ENCODE measurements at places on chromosomes 1 and 21. TPM values are rescaled to one million over a fixed set of nuclear protein-coding genes. Genes with fewer than 3 reads are reported as not detected.

- H3K27ac ChIP-seq = no peak overlapping the region
- H3K36me3 ChIP-seq = no peaks in the 10 kb centered on the region
- H3K27me3 ChIP-seq = no peaks in the 10 kb centered on the region
- H3K4me1 ChIP-seq = peaks cover 12% of the 10 kb centered on the region
Measured at GRCh38 chr1:15012822-15013221, 140.7 kb upstream of the TMEM51 start.

- H3K4me3 ChIP-seq = no peak overlapping the region
- no peak for DNase-seq
- no peaks in the 10 kb centered on the region for H3K4me1 ChIP-seq
- H3K36me3 ChIP-seq = peaks cover 39% of the 10 kb centered on the region
- H3K27ac ChIP-seq = no peak overlapping the region
- no peaks in the 10 kb centered on the region for H3K27me3 ChIP-seq
Measured at GRCh38 chr1:35835398-35835797, 27.6 kb downstream of the AGO4 start.

- H3K4me3 ChIP-seq = no peak overlapping the region
- H3K27me3 ChIP-seq = no peaks in the 10 kb centered on the region
- no peak overlapping the region for H3K27ac ChIP-seq
Measured at GRCh38 chr21:20040768-20041167, 957.4 kb upstream of the NCAM2 start.

GRCh38 chr1:3981746-3982505 lies 81.9 kb upstream of the C1orf174 start:
- no peak for DNase-seq
- H3K4me3 ChIP-seq = no peak overlapping the region
- H3K36me3 ChIP-seq = no peaks in the 10 kb centered on the region
- H3K27ac ChIP-seq = no peak overlapping the region
- no peaks in the 10 kb centered on the region for H3K27me3 ChIP-seq

DNA sequence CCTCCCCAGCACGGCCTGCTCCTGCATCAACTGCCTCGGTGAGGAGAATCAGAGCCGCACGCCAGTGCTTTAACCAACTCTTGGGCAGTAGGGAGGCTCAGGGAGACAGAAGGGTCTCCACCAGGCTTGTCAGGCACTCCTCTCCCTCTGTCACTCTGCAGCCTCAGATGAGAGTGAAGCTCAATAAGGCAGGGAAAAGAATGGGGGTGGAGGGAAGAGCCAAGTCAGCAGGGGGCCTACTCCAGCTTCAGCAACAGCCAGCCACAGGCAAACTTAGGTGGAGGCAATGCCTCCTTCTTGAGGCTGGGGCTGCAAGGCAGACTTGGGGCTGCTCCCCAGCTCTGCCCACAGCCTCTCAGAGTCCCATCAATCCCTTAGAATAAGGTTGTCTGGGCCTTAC lies 51.8 kb upstream of the A3GALT2 start:
- H3K27ac ChIP-seq = no peak overlapping the region
- no peaks in the 10 kb centered on the region for H3K4me1 ChIP-seq
- H3K27me3 ChIP-seq = no peaks in the 10 kb centered on the region
- no peak overlapping the region for H3K4me3 ChIP-seq

- no peak overlapping the region for H3K4me3 ChIP-seq
- H3K27me3 ChIP-seq = no peaks in the 10 kb centered on the region
- H3K27ac ChIP-seq = no peak overlapping the region
- no peaks in the 10 kb centered on the region for H3K36me3 ChIP-seq
- H3K4me1 ChIP-seq = peaks cover 7% of the 10 kb centered on the region
Measured at GRCh38 chr1:233010146-233010545, 59.7 kb downstream of the NTPCR start.

- H3K27ac ChIP-seq = no peak overlapping the region
- H3K4me1 ChIP-seq = no peaks in the 10 kb centered on the region
- H3K36me3 ChIP-seq = no peaks in the 10 kb centered on the region
- no peaks in the 10 kb centered on the region for H3K27me3 ChIP-seq
- no peak overlapping the region for H3K4me3 ChIP-seq
Measured at GRCh38 chr1:55259911-55260609, 44.9 kb upstream of the USP24 start.

GRCh38 chr1:86508583-86508969 lies 38.3 kb upstream of the CLCA4 start:
- H3K4me1 ChIP-seq = peaks cover 1% of the 10 kb centered on the region
- no peak overlapping the region for H3K4me3 ChIP-seq
- no peak overlapping the region for H3K27ac ChIP-seq
- no peak for DNase-seq
- H3K27me3 ChIP-seq = no peaks in the 10 kb centered on the region

DNA sequence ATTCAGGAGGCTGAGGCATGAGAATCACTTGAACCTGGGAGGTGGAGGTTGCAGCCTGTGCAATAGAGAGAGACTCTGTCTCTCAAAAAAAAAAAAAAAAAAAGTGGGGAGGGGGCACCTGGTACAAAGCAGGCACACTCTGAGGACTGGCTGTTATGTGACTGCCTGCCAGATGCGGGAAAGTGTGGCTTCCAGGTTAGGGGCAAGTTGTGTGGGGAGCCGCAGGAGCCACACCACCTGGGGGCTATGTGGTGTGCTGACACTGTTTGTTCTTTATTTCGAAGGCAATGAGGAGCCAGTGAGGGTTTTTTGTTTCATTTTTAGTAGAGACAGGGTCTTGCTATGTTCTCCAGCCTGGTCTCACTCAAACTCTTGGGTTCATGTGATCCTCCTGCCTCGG lies 5.7 kb downstream of the THEMIS2 start:
- H3K4me3 ChIP-seq = no peak overlapping the region
- H3K4me1 ChIP-seq = no peaks in the 10 kb centered on the region
- no peaks in the 10 kb centered on the region for H3K36me3 ChIP-seq
- DNase-seq = no peak
- peaks cover 1% of the 10 kb centered on the region for H3K27me3 ChIP-seq

GRCh38 chr1:5901150-5901549 lies 91.1 kb downstream of the NPHP4 start:
- no peaks in the 10 kb centered on the region for H3K4me1 ChIP-seq
- H3K36me3 ChIP-seq = peaks cover 5% of the 10 kb centered on the region
- H3K4me3 ChIP-seq = no peak overlapping the region
- no peaks in the 10 kb centered on the region for H3K27me3 ChIP-seq

DNA sequence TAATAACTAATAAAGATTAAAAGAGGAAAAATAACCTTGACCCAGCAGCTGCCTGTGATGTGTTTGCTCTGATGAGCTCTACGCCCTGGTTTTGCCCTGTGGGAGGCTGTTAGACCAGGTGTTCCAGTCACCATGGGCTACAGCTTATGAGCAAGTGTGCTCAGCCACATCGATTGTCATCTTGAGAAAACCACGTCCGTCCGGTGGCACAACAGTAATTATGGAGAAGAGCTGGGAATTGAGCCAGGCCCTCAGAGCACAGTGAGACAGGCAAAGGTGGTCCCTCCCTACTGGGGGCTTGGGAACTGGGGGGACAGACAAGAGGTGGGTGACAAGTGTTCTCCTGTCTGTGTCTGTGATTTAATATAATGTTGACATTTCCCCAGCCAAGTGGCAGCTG lies 420.5 kb downstream of the MATN1 start:
- H3K27ac ChIP-seq = no peak overlapping the region
- peaks cover 12% of the 10 kb centered on the region for H3K27me3 ChIP-seq
- no peak for DNase-seq
- no peaks in the 10 kb centered on the region for H3K4me1 ChIP-seq
- no peaks in the 10 kb centered on the region for H3K36me3 ChIP-seq

DNA sequence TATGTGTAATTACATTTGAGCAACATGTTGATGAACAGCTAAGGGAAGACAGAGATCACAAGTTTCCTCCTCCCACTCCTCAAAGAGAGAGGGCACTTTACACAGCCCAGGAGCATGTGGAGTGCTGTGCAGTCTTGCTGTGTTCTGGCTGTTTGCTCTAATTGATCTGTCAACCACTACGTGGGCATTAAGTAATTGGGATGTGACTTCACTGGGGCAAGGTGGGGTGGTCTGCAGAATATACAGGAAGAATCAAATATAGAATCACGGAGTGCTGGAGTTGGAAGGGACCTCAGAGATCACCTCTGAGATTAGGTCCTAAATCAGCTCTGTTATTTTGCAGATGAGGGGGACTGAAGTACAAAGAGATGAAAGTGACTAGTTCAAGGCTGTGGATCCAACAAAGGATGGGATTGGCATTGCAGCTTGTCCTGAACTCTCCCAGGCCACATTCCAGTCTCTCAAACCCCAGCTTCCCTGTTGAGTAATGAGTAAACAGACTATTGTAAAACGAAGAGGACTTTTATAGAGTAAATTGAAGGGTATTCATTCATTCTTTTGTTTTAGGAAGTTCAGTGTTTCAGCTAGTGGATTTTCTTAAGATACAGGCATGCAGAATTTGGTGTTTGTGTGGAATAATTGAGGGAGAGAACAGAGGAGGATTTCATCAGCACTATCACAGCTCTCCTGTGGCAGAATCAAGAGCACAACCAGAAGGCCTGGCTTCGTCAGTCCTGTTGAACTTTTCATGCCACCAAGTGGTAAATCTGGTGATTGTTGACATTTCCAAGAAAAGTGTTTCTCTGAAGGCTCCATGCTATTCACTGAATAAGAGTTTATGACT lies 22.4 kb downstream of the NOS1AP start:
- peak; percentile 10 for DNase-seq
- no peaks in the 10 kb centered on the region for H3K36me3 ChIP-seq
- no peak overlapping the region for H3K4me3 ChIP-seq

DNA sequence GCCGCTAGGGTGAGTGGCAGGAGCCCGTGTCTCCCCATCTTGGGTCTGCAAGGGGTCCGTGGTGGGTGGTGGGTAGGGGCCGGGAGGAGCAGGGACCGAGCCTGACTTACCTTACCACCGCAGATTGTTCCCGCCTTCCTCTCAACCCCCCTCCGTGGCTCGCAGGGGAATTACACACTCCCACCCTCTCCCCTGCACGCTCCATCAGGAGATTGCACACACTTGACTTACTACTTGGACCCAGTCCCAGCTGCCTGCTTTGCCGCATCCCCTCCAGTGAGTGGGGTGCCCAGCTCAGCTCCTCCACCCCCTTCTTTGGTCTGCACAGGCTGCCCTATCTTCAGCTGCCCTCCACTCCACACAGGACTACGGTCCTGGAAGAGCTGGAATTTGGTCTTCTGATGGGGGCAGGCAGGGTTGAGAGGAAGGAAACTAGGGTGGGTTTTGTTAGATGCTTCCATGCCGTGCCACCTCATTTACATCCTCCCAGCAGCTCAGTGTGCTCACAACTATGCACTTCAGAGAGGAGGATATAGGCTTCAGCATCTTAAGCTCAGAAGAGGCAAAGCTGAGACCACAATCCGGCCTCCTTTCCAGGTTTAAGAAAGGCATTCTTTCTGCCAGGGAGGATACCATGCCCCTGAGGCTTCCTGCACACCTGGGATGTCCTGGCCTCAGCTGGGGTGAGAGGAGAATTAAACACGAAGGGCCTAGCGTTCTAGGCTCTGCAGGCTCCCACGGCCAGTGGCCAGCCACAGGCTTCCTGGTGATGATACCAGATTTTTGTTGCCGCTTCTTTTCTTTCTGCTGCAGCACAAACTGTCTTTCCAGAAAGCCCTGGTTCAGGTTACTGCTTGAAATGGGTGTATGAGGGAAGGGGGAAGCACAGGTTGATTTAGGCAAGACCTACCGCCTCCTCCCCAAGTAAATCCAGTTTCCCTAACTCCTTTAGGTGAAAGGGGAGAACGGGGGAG lies 2.3 kb downstream of the KCNC4 start:
- peak overlapping the region; percentile 23 for H3K27ac ChIP-seq
- no peaks in the 10 kb centered on the region for H3K36me3 ChIP-seq
- H3K27me3 ChIP-seq = no peaks in the 10 kb centered on the region
- peak overlapping the region; percentile 70 for H3K4me3 ChIP-seq
- DNase-seq = peak; percentile 36
- H3K4me1 ChIP-seq = peaks cover 12% of the 10 kb centered on the region

DNA sequence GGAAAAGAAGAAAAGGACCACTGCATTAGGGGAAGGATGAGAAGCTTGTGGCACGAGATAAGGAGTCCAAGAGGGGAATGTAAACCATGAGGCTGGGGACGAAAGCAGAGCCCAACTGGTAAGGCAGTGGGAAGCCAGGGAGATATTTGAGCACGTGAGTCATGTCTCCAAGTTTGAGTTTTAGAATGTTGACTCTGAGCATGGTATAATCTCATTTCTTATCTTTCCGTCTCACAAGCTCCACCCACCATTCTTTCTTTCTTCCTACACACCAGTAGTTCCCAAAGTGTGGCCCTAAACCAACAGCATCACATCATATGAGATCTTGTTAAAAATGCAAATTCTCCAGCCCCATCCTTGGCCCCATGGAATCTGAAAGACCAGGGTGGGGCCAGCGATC lies 145.3 kb downstream of the PLPP3 start:
- H3K4me3 ChIP-seq = no peak overlapping the region
- H3K36me3 ChIP-seq = no peaks in the 10 kb centered on the region
- H3K4me1 ChIP-seq = peaks cover 4% of the 10 kb centered on the region
- DNase-seq = no peak
- no peaks in the 10 kb centered on the region for H3K27me3 ChIP-seq

DNA sequence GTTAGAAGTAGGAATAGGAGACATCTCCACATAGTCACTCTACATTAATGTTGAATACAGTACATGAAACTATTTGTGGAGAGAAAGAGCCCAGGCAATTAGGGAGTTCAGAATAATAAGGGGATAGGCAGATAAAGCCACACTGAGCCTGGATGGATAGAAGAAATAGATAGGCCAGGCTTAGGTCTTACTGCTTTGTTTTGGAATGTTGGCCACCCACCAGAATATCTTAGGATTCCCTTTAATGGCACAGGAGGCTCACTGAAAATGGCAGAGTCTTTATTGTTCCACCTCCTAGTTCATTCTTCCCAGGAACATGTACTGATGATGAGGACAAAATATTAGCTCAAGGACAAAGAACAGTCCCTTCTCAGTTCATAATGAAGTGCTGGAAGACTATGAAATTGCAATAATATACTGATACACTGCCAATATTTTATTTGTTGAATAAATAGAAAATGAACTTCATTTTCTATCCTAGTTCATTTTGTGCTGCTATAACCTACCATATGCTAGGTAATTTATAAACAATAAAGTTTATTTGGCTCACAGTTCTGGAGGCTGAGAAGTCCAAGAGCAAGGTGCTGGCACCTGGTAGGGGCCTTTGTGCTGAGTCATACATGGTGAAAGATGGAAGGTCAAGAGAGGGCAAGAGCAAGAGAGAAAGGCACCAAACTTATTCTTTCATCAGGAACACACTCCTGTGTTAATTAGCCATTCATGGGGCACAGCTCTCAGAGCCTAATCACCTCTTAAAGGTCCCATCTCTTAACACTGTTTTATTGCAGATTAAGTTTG lies 87.3 kb downstream of the TBX15 start:
- H3K27me3 ChIP-seq = no peaks in the 10 kb centered on the region
- no peak for DNase-seq
- H3K36me3 ChIP-seq = no peaks in the 10 kb centered on the region
- H3K4me3 ChIP-seq = no peak overlapping the region

GRCh38 chr1:24052220-24052619 lies 59.7 kb downstream of the MYOM3 start:
- no peak for DNase-seq
- H3K27ac ChIP-seq = no peak overlapping the region
- H3K4me3 ChIP-seq = no peak overlapping the region
- H3K36me3 ChIP-seq = no peaks in the 10 kb centered on the region

Gene CD55
- total RNA-seq = 160 TPM

Gene IL19
- 0.12 TPM for total RNA-seq

Gene EDN2
- 3.5 TPM for total RNA-seq

Gene DTL
- 5.1 TPM for total RNA-seq

Gene CYYR1
- 21.6 TPM for total RNA-seq

Gene RAD54L
- 2.1 TPM for total RNA-seq

Measured in lung (tissue), 17 donors.